ENCODE measurements at places on chromosomes 11 and 22.

GRCh38 chr11:74444173-74444826 lies 23.0 kb downstream of the KCNE3 start:
- no peak for DNase-seq

GRCh38 chr22:32211011-32211410 lies 6.1 kb upstream of the RFPL2 start:
- DNase-seq, result no peak

DNA sequence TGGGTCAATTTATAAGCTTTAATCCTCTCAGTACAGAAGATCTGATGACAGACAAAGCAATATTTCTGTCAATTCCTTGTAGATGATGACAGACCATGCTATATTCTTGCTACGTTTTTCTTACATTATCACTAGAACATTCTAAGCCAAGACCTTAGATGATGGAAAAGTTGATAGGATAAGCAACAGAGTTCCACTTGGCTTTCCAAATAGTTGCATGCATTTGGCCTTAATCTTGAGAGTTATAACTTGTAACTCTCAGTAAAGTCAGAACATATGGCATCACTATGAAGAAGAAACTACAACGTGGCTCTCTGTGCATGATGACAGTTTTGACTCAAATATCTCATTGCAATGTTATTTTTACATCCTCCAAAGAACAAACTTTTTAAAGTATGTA lies 544.3 kb upstream of the LRRC4C start:
- DNase-seq, result no peak

DNA sequence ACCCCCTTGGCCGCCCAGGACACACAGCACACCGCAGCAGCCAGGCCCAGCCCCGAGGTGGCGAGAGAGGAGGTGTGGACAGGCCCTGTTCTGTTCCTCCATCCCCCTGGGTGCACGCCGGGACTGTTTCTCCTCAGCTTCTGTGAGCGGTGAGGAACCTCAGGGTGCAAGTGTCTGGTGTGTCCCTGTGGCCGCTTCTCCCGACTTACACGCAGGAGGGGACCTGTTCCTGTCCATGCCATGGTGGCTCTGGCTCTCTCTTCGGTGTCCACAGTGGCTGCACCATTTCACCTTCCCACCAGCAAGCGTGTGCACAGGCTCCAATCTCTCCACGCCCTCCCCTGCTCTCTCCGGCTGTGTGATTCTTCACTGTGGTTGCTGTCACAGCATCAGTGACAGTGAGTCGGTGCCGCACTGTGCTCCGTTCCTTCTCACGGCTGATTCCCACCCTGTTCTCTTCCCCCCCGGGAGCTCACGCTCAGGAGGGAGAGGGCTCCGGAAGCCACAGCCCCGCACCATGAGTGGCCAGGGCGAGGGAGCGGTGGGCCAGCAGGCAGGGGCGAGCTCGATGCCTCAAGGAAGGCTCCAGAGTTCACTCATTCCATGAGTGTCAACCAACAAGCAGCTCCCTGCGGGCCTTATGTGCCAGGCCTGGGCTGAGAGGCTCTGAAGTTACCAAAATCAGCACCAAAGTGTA lies 18.6 kb upstream of the WNT7B start:
- DNase-seq, result no peak

- no peak for DNase-seq
These were observed 16.6 kb downstream of the VPS37C start for GRCh38 chr11:61144511-61145179.

All from eye (tissue), 1 donor.